AG04450 (cell line): ENCODE measurements at places on chromosomes 3 and 15. TPM values are rescaled to one million over a fixed set of nuclear protein-coding genes. Genes with fewer than 3 reads are reported as not detected.

- no peak for DNase-seq
Observed at GRCh38 chr3:69204315-69204957, 82.0 kb upstream of the LMOD3 start.

- no peak for DNase-seq
Observed at GRCh38 chr3:28835249-28835648, 445.6 kb upstream of the RBMS3 start.

DNA sequence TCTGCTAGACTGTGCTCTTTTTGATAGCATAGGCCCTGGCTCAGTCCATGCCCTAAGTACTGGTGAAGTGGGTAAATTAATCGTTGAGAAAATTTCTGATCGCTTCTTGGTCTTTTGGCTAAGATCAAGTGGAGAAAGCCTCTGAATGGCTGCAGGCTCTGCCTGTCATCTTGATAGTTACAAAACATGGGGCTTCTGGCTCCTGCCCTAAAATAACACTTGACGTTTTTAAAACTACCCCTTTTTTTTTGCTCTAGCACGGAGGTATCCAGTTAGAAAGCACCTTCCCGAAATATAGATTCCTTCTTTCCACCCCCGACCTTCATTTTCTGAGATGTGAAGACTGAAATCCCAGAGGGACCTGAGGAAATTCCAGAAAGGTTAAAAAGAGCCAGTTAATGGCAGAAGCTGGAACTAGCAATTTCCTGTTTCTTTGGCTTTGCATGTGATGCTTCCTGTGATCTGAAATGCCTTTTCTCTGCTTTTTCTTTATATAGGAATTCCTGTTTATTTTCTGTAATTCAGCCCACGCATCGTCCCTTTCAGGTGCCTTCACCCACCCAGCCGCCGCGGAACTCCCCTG, 799 bp upstream of the C2CD4B start:
- DNase-seq = no peak

- DNase-seq = no peak
Observed at GRCh38 chr3:62128051-62128450, 245.3 kb downstream of the FEZF2 start.

- DNase-seq = no peak
Observed at GRCh38 chr15:89441295-89441812, 55.0 kb downstream of the RHCG start.

Gene ERICH6
- polyA plus RNA-seq = not detected in 2 replicates

GRCh38 chr3:139324456-139324855, 19.4 kb upstream of the MRPS22 start:
- no peak for DNase-seq

Gene UBAP1L
- polyA plus RNA-seq = 0.46 and 0.55 TPM in 2 replicates

Gene CASR
- polyA plus RNA-seq = not detected in 2 replicates

Gene FSIP1
- 0.43 and 0.45 TPM in 2 replicates for polyA plus RNA-seq

Gene COL6A5
- polyA plus RNA-seq = not detected in 2 replicates

GRCh38 chr3:187849016-187849654, 103.9 kb upstream of the BCL6 start:
- no peak for DNase-seq

GRCh38 chr15:31930967-31931366, 99.3 kb upstream of the CHRNA7 start:
- no peak for DNase-seq

Gene RTP1
- polyA plus RNA-seq = not detected in 2 replicates

Gene TM4SF18
- 0.09 TPM in 1 of 2 replicates, not detected in the other for polyA plus RNA-seq
